ENCODE measurements at places on chromosomes 5 and 9.
A peak's percentile ranks its signal among the peaks of the same experiment; 100 is the strongest.

- DNase-seq = peak; percentile 51
Measured at GRCh38 chr5:56666901-56667300, 148.4 kb upstream of the MAP3K1 start.

DNA sequence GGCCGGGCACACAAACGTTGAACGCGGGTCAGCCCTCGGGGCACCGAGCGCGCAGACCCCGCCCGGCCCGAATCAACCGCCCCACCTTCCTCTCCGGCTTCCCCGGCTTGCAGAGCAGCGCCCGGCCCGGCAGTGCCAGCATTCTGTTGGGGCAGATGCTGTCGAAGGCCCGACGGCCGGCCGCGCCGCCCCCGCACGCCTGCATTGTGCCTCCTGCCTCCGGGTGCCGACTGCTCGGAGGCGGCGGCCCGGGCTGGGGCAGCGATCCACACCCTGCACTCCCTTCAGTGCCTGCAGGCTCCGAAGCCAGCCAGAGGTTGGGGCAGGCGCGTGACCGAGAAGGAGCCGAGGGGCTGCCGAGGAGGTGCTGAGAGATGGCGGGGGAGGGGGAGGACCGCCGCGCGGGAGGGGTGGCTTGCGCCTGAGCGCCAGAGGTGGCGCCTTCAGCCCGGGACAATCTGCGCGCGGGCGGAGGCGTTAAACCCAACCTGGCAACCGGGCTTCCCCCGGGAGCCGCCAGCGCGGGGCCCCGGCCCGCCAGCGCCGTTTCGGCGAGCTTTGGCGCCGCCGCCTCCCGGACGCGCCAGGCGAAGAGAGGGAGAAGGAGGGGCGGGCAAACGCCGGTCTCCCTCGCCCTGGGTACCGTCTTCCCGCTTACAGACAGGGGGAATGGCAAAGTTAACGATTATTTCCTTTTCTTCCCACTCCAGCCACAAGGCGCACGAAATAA, at the start of gene MCIDAS:
MCIDAS (minus strand) TSS at position 382 of the 730 bp plus-strand sequence; CDS start at position 205, 177 bp downstream.
- peak; percentile 47 for DNase-seq

DNA sequence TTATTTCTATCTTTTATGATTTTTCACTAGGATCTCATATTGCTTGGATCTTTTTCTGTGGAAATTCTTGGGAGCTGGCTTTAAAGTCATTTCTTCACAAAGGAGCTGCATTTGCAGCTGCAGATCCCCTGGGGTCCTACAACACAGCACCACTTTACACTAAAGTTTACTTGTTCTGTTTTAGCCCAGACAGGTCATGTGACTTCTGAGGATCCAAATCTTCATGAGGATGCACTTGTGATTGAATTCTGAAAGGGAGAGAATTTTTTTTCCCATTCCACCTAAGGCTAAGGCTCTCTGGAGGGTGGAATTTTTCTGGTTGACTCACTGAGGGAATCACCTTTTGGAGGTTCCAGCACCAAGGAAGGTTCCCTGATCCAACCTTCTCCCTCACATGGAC, 43.4 kb downstream of the ACOT12 start:
- DNase-seq = no peak

DNA sequence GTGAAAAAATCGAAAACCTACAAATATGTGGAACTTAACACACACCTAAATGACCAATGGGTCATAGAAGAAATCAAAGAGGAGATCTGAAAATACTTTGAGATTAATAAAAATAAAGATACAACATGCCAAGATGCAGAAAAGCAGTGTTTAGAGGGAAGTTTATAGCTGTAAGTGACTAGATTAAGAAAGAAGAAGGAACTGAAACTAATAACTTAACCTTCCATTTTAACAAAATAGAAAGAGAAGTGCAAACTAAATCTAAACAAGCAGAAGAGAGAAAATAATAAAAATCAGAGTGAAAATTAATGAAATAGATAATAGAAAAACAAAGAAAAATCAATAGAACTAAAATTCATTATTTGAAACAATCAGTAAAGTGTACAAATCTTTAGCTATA, 103.0 kb upstream of the MAMDC2 start:
- peak; percentile 64 for DNase-seq

- DNase-seq = no peak
Measured at GRCh38 chr5:179755022-179755421, 22.4 kb downstream of the MAML1 start.

DNA sequence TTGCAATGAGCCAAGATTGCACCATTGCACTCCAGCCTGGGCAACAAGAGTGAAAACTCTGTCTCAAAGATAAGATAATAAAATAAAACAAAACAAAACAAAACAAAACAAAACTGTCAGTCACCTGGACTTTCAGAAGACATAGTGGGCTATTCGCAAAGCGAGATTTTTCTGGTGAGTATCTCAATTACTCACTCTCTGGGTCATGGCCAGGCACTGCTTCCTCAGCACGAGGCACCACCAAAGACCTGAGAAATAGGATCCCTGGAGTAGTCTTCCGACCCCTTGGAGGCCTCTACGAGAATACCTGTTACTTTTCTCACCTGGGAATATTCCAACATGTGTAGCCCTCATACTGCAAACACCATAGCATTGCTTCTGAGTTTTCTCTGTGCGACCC, 201.7 kb upstream of the ZNF618 start:
- no peak for DNase-seq

GRCh38 chr9:91245431-91246313, 116.0 kb downstream of the AUH start:
- DNase-seq = peak; percentile 22

DNA sequence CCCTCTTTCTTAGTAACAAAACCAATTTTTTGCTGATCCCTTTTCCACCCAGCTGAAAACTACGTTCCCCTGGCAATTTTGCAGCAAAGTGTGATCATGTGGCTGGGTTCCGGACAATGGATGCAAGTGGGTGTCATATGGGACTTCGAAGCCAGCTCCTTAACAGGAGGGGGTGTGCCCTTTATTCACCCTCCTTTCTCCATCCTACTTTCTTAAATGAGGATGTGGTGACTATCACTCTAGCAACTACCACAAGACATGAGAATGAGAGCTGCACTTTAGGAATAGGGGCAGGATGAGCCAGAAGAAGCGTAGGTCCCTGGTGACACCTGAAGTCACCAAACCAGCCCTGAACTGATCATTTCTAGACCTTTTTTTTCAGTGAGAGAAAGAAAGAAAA, 58.9 kb downstream of the IRF1 start:
- DNase-seq = peak; percentile 60

DNA sequence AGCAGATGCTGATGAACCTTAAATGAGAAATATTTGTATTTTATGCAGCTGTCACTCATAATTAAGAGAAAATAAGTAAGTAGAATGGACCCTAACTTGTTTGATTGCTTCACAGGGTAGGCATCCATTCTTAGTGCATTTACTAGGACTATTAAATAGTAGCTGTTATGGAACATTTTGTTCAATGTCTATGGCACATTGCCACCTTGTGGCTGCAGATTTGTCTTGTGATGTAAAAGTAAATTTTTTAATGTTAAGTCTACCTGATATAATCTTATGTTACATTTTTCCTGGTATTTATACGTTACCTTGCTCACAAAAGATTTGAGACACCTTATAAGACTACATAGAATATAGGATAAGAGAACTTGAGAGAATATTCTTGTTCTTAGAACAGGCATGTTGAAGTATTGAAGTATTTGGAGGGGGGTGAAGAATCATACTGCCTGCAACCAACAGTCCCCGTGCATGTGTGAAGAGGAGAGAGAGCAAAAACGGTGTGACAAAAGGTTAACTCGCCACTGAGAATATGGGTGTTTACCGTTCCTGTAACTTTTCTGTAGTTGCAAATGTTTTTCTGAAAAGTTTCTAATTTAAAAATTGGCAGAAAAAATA, 161.1 kb downstream of the MAST4 start:
- peak; percentile 78 for DNase-seq

GRCh38 chr5:160293901-160294561, 18.3 kb downstream of the CCNJL start:
- DNase-seq = no peak

GRCh38 chr9:137320555-137321384, 18.7 kb upstream of the NRARP start:
- peak; percentile 75 for DNase-seq

DNA sequence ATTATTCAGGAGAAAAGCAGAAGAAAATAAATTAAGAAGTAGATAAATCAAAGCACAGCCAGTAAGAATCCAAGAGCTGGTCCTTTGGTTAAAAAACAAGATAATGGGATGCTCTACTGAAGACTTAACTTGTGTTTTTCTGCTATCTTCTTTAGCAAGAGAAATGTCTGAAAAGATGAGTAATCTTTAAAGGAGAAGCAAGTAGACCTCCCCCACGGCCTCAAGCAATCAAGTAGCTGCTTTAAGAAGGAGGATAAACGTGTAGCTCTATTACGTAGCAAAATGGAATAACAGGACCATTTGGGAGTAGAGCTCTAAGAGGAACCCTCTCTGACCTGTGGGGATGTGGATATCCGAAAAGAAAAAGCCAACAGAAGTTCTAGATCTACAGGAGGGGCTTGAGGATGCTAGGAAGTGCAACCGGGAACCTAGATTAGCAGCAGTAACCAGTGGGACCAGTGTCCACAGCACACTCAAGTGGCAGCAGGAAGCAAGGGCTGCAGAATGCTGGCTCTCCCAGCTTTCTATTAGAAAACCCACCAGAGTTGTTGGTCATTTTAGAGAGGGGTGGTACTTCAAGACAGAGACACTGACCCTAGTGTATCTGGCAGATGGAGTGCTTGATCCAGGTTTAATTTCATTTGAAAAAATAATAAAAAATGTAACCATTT, 185.4 kb downstream of the GABBR2 start:
- DNase-seq = no peak
